ENCODE measurements at places on chromosomes 7 and 10.

DNA sequence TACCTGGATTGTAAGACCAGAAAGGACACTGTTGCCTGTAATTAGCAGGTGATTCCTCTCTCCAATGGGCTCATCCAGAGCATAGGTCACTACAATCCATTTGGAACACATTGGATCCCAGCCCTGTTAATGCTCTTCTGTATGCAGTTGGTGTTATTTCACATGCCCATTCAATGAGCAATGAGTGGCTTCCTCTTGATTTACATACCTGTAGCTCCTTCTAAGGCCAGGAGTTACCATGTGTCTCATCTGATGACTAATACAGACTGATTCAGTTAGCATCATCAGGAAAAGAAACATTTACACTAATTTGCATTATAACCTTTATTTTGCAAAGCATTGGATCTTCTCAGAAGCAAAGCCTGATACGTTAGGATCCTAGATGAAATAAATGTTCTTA lies 83.1 kb upstream of the NPVF start:
- no peak for DNase-seq

DNA sequence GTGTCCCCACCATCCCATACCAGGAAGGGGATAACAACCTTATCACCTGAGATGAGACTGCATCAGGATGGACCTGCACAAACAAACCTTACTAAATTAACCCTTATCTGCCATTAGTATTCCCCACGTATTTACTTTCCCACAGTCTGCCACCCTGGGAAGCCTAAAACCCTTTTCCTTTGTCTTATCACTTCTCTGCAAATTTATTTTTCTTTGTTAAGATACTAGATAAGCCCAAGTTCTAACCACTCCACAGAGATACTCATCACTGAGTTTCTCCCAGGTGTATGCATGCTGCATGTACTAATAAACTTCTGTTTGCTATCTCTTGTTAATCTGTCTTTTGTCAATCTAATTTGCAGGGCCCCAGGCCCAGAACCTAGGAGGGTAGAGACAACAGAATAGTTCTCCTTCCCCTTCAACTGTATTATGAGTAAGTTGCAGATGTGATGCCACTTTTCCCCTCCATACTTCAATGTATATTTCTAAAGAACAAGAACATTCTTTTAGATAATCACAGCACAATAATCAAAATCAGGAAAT lies 66.0 kb downstream of the ELMO1 start:
- no peak for DNase-seq

DNA sequence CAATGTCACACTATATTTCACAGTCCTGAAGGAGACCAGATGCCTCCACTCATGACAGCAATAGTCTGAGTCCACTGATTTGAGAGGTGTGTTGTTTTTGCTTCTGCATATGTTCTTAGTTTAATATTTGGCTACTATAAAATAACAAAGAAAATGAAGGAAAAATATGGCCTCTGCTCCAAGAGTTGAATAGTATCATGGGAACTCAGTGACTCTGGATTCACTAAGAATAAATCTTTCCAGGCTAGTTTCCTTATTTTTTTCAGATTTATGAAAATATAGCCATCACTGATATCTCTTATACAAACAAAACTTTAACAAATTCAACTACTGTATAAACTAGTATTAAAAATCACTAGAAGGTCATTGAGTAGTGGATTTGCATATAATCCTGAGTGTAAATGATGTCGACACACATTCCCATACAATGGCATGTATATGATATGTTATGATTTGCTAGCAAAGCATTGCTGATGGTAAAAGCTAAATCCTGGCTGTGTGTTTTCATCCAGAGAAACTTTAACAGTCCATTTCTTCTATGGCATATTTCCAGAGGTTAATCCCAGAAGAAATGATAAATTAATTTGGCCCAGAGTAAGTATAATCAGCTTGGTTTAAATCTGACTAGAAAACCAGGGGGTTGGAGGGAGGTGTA lies 66.0 kb upstream of the VIPR2 start:
- DNase-seq: no peak

DNA sequence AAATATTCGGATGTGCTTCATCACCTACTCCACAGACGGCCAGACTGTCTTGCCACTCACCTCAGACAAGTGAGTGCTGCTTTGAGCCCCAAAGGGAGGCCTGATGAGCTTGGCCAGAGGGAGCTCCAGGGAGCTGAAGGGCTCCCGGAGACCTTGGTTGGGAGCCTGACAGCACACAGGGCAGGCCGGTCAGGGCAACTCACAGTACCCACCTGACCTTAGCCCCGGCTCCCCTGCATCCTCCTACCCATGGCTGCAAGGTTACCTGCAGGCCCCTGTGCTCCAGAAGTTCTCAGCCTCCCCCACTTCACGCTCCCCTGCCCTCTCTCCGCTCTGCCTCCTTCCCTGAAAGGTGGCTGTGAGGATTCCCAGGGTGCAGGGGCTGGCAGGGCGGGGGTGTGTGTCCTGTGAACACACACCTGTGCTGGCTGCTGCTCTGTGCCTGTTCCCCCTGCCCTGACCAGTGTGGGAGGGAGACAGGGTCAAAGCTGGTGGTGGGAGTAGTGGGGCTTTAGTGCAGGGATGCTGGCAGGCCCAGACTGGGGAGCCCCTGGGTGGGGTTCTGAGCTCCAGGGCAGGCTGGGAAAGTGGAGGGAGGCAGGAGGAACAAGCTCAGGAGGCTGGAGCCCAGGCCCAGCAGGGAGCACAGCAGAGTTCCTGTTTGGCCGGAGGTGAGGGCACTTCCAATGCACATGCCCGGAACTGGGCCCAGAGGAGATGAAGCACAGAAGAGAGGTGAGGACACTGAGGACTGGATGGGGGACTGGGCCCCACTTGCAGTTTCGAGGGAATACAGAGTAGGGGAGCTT lies 7.2 kb downstream of the ANTXRL start:
- no peak for DNase-seq

- no peak for DNase-seq
These were observed 48.8 kb downstream of the COL26A1 start for GRCh38 chr7:101411508-101411874.

All from stimulated activated CD4-positive, alpha-beta T cell treated with anti-CD3 and anti-CD28 coated beads, Interleukin-1b, Interleukin-23, amount 100 ng/mL, for 24 hours (primary cell).